CD4-positive, alpha-beta T cell treated with Interleukin-17A for 4 hours (primary cell): ENCODE measurements at places on chromosomes 12 and 14.

GRCh38 chr12:47990351-47991105 lies 13.7 kb downstream of the COL2A1 start:
- DNase-seq, result peak; percentile 55

- no peak for DNase-seq
Measured at GRCh38 chr12:124766727-124767065, 97.0 kb downstream of the SCARB1 start.

GRCh38 chr12:54954801-54955200 lies 29.8 kb downstream of the TESPA1 start:
- no peak for DNase-seq

DNA sequence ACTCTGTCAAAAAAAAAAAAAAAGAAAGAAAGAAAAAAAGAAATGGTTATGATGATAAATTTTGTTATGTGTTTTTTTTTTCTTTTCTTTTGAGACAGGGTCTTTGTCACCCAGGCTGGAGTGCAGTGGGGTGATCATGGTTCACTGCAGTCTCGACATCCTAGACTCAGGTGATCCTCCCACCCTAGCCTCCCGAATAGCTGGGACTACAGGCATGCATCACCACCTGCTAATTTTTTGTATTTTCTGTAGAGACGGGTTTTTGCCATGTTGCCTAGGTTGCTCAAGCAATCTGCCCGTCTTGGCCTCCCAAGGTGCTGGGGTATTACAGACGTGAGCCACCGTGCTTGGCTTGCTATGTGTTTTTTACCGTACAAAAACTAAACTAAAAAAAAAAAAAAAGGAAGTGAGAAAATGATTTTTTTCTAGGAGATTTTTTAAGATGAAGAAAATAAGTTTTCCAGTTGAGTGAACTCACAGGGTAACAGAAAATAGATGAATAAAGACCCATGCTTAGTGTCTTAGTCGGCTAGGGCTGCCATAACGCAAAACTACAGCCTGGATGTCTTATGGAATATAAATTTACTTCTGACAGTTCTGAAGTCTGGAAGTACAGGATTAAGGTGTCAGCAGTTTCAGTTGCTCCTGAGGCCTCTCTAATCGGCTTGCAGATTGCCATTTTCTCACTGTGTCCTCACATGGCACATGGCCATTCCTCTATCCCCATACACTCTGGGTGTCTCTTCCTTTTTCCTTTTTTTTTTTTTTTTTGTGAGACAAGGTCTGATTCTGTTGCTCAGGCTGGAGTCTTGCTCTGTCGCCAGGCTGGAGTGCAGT lies 13.2 kb upstream of the APOF start:
- DNase-seq, result no peak

- no peak for DNase-seq
Measured at GRCh38 chr12:118391836-118392235, 15.5 kb downstream of the SUDS3 start.

DNA sequence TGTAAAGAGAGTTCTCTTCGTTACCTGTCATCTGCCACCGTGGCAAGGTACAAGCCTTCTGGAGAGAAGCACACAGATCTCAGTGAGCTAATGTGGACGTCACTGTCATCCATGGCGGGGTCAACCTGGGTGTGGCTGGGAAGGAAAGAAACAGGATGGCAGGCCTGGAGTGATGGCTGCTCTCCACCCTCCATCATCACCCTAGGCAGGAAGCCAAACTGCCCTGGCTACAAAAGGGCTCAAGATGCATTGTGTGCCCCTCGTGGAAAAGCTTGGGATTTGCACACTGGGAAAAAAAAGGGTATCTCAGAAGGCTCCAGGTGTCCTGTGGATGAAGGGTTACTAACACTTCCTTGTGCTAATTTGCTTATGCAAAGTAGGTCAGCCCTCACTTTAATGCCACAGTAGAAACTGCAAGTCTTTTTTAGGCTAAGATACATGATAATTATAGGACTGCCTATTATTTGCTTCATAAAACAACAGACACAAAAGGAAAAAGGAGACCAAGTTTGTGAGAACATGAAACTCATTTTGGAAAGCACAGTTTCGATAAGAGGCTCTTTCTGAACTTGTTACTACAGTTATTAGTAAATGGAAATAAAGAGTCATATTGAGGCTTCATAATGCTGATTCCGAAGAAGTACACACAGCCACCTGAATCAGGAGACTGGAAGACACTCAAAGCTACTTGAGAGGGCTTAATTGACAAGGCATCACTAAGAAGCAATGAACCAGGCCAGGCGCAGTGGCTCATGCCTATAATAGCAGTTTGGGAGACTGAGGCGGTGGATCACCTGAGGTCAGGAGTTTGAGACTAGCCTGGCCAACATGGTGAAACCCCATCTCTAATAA lies 18.9 kb downstream of the RFC5 start:
- no peak for DNase-seq

DNA sequence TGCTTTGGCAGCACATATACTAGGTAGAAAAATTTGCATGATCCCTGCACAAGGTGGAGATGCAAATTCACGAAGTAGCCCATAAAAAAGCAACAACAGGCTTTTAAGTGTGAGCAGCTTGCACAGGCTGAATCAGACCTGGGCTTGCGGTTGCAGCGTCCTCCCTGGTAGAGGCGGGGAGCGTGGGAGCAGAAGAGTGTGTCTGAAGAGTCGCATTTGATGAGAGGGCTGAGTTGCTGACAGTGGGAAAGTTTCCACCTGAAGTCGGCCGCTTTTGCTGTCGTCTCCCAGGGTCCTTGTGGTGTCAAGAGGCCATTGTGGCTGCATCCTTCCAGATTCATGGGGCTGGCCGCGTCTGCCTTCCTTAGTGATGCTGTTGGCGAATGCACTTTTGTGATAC lies 6.2 kb downstream of the AACS start:
- DNase-seq, result no peak

- DNase-seq, result no peak
Measured at GRCh38 chr12:11568762-11569478, 80.6 kb upstream of the ETV6 start.

- no peak for DNase-seq
Measured at GRCh38 chr14:90042496-90043252, 19.1 kb upstream of the KCNK13 start.

DNA sequence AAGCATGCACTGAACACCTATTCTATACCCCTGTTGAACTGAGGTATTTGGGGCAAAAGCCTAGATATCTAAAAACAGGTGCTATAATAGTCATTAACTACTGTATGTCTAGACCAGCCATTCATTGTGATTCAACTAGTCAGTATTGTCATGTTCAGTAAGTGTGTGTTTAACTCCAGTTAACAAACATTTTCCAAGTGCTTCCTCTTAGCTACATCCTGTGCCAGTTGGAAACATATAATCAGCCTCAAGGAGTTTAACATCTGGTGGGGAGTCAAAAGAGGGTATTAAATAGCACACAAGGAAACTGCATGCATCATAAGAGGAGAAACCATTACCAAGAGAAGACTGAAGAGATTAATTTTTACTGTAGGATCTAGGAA lies 20.4 kb downstream of the TMTC1 start:
- no peak for DNase-seq

- no peak for DNase-seq
Measured at GRCh38 chr12:46438256-46438655, 65.7 kb upstream of the SLC38A2 start.

DNA sequence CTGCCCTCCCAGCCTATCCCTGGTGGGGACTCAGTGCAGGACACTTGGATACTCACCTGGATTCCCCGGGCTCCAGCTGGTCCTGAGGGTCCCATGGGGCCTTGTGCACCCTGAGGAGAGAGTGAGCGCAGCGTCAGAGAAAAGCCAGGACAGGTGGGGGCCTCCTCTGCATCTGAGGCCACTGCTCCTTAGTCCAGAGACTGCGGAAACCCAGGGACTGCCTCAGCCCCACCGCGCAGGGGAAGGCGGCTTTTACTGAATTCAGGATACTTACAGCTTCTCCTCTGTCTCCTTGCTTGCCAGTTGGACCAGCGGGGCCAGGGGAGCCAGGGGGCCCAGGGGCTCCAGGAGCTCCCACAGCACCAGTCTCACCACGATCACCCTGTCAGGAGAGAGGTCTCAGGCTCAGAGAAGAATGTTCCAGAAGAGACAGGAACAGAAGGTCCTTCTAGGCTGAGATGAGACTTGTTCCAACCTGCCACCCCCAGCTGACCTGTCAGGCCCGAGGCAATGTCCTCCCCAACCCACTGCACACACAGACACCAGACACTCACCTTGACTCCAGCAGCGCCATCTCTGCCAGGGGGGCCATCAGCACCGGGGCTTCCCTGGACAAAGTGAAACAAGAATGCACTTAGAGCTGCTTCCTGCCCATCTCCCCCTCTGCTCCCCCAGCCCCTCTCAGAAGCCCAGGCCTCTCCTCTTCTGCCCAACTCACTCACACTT lies 13.8 kb downstream of the TMEM106C start:
- DNase-seq, result no peak

DNA sequence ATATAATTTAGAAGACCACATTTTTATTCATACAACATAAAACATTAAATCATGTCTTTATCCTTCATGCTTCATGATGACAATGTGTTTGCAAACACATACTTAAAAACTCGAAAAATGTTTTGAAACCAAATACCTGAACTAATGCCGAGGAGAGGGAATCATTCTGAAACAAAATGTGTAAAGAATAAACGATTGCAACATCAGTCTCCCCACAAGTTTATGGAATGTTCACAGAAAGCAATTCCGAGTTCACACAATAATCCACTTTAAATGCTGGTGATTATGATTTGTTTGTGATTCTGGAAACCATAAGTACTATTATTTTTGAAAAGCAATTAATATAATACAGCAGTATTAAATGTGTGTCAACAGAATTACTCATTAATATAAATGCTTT lies 84.5 kb upstream of the PDZRN4 start:
- no peak for DNase-seq
